BJ (cell line): ENCODE measurements at places on chromosomes 12 and 14.

DNA sequence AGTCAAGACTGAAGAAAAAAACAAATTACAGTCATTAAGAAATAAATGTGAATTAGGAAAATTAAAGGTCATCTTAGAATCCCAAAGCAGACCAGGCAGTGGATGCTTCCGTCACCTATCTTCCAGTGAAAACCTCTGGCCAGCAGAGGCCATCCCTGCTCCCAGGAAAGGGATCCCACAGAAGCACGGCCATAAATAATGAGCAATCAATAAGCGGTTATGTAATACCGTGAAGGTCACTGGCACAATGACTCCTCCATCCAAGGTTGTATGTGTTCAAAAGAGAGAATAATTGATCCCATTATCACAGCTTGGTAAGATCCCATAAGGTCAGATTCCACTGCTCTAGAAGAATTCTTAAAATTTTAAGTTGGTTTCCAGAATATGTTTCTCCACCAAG lies 85.7 kb downstream of the PPP2R5E start:
- no peak for DNase-seq

DNA sequence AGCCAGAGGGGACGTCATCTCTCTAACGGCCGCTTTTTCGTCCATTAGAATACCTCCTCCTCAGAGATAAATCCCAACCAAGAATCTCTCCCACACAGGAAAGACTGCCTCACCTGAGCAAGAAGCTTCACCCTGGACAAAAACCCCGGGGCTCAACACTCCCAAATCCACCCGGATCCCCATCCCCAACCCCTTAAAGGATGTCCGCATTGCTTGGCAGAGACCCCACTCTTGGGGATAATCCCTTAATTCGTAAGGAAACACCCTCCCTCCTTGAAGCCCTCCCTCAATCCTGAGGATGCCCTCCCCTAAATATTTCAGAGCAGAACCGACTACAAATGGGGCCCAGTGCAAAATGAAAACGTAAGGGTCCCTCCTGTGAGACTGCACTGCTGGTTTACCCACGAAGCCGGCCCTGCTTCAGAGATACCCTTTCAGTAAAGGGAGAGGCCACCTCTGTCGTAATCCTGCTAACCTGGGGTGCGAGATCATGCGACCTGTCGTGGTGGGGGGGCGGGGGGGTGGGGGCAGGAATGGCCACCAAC lies 655 bp upstream of the DYNLL1 start:
- DNase-seq: no peak

GRCh38 chr14:73879027-73879426 lies 7.6 kb upstream of the ZNF410 start:
- DNase-seq: no peak

DNA sequence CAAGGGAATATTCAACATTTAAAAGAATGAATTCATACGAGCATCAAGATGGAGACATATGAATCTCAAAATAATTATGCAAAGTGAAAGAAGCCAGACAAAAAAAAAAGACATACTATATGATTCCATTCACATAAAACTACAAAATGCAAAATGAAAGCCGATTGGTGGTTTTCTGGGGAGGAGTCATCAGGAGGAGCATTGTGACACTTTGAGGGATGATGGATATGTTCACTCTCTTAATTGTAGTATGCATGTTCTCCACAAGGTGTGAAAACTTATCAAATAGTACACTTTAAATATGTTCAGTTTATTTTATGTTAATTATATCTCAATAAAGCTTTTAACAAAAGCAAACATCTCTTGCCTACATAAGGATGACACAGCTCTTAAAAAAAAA lies 13.5 kb downstream of the OLR1 start:
- DNase-seq: no peak

- DNase-seq: no peak
Measured at GRCh38 chr14:75313294-75313693, 34.7 kb downstream of the FOS start.
